ENCODE measurements at places on chromosomes 1 and 21.

GRCh38 chr1:2233997-2234761 is 6.1 kb downstream of the SKI start:
- peak; percentile 52 for DNase-seq

DNA sequence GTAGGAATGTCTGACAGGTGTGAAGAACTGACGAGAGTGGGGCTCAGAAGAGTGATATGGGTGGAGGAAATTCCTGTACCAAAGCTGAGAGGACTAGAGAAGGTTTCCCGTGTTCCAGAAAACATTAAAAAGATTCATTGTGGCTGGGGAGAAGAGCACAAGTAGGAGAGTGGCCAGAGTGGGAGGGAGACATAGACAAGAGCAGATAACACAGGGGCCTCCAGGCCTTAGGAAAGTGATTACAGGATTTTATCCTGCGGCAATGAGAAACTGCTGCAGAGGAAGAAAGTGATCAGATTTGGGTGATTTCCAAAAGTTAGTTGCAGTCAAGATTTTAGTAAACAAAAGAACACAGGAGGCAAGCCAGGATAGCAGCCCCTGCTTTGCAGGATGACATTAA is 7.9 kb downstream of the C8B start:
- DNase-seq: no peak

DNA sequence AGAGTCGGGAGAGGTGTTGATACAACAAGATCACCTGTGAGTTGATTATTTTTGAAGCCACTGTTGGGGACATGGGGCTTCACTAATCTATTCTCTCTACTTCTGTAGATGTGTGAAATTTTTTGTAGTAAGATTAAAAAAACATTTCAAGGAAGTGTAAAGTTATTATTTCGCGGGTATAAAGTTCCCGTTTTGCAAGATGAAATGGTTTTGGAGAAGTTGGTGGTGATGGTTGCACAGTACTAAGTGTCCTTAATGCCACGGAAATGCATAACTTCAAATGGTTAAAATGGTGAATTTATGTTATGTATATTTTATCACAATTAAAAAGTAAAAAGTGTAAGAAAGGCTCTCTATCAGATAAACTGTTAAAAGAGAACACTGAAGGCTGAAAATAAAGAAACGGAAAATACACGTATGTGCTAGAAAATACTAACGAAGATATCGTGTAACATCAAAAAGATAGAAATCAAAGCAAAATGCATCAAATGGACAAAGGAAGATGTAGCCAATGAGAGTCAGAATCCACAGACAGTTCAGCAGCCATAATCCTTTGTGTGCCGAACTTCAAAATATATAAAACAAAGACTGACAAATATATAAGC is 2.9 kb upstream of the ITGB2 start:
- no peak for DNase-seq

GRCh38 chr1:207140536-207140935 is 36.5 kb downstream of the C4BPA start:
- DNase-seq: no peak

DNA sequence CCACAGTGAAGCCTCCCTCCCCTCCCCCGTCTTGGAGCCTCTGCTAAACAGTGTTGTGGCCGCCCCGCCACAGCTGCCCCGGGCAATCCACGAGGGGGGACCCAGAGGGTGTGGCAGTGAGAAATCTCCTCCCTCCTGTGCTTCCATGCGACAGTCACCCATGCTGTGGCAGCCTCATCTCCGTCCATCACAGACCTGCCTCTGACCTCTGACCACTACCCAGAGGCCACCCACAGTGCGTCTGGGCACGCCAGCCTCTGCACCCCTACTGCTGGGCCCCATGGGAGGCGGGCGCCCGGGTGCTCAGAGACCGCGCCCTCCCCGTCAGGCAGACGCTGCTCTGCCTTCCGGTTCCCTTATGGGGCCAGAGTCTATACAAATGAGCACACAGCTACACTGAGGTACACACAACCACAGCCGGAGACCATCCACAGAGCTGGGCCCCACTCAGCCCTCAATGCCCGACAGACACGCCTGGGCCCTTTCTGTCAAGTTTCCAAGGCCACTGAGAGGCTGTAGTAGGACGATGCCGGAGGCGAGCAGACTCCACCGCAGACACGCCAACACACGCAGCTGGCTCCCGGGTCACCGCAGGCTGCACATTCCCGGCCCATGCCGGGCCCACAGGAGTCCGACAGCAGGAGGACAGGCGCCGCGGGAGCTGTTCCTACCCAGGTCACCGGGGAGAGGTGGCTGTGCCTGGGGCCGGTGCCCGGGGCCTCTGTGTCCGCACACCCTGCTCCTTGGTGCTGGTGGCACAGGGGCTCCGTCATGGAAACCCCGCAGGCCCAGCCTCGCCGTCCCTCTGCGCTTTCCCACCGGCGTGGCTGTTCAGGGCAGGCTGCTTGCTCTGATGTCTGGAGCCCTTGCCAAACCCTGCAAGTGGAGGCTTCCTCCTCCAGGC is 23.9 kb upstream of the TMEM52 start:
- DNase-seq: no peak

DNA sequence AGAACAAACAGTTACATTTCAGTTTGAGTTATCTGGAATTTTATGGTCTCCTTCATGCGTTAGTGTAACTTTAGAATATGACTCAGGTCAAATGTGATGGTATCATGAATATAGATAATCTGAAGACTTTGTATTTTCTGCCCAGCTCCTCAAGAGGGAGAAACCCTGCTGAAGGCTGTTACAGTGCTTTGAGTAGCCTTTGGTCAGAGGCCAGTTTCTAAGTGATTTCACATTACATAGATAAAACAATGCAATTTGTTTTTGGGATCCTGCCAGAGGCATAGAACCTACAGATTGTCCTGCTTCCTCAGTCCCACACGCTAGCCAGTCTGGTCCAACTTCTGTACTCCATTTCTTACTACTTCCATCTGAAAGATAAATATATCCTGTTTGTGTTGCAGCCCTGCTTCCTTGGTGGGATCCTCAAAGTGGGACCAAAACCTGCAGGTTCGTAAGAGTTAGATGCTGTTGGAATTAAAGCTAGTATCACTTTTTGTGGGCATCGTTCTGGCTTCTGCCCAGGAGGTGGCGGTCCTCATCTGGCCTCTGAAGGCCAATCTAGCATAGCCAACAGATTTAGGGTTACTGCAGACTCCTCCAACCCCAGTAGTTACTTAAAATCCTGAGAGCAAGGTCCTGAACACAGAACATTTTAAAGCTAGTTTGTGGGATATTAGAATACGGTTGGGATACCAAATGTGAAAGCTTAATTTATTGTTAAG is 645.8 kb upstream of the USP24 start:
- no peak for DNase-seq

- DNase-seq: no peak
Observed at GRCh38 chr1:205531191-205532025, 26.9 kb downstream of the CDK18 start.

GRCh38 chr1:20477348-20478056 is 8.5 kb downstream of the CAMK2N1 start:
- DNase-seq: no peak

DNA sequence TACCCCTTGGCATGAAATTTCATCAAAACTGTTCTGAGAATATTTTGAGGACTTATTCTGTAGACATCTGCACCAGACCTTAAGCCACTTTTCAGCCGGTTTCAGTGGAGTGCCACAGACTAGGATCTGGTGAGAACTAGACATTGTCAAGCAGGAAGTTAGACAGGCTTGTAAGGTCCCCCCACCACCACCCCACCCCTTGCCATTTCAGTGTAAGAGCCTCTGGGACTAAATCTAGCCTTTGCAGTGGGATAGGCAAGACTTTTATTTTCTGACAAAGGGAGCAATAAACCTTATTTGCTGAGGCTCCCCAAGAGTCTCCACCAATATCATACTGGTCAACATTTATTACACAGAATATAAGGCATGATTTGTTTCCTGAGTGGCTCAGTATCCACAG is 77.9 kb upstream of the EXO1 start:
- no peak for DNase-seq

GRCh38 chr1:90706437-90707362 is 10.4 kb downstream of the BARHL2 start:
- no peak for DNase-seq

GRCh38 chr1:12851779-12852178 is 3.3 kb upstream of the HNRNPCL1 start:
- DNase-seq: no peak

GRCh38 chr1:231554969-231555368 is 26.5 kb downstream of the TSNAX start:
- no peak for DNase-seq

GRCh38 chr21:34824314-34824713 is 155.5 kb downstream of the CLIC6 start:
- no peak for DNase-seq

DNA sequence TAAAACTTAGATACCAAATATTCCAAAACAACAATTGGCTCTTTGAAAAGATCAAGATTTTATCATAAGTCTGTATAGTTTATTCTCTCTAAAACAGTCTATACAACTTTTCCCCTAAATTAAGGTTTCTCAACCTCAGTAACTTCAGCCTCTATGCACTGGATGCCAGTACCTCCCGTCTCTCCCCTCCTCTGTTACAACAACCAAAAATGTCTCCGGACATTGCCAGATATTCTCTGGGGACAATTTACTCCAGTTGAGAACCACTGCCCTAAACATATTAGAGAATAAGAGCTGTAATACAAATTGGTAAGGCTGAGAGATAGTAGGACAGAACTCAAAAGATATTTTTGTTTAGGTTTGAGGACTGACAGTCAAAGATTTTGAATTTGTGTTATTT is 71.6 kb downstream of the TMEM200B start:
- no peak for DNase-seq

DNA sequence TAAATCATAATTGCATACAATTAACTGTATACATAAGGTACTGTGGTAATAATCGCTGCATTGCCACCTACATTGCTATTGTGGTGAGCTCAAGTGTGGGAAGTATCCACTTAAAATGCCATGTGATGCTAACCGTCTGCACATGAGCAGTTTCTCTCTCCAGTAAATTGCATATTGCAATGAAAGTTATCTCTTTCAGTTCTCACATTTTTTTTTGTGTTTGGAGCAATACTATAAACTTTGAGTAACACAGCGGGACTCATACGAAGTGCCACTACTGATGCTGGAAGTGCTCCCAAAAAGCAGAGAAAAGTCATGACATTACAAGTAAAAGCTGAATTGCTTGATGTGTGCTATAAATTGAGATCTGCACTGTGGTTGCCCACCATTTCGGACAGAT is 38.5 kb downstream of the DISC1 start:
- no peak for DNase-seq

DNA sequence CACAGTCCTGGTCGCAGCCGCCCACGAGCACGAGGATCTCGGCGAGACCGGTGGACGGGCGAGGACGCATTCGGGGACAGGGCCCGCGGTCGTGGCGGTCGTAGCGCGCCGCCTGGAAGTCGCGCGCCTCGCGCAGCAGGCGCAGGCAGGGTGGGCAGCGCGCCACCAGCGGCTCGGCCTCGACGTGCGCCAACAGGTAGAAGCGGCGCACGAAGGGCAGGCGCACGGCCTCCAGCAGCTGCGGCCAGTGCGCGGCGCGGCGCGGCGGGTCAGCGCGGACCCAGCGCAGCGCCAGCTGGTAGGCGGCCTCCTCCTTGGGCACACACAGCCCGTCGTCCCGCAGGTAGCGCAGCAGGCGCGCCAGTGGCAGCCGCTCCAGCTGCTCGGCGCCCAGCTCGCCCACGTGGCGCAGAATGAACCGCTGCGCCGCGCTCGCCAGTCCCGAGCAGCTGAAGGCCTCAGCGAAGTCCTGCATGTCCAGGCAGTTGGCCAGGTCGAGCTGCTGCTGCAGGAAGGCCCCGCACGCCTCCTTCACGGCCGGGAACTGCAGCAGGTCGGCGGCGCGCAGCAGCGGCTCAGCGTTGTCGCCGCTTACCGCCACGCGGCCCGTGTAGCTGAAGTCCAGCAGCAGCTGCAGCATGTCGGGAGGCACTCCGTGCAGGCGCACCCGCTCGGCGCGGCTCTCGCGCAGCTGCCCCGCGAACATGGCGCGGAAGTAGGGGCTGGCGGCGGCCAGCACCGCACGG is 573 bp downstream of the KLHL21 start:
- no peak for DNase-seq

DNA sequence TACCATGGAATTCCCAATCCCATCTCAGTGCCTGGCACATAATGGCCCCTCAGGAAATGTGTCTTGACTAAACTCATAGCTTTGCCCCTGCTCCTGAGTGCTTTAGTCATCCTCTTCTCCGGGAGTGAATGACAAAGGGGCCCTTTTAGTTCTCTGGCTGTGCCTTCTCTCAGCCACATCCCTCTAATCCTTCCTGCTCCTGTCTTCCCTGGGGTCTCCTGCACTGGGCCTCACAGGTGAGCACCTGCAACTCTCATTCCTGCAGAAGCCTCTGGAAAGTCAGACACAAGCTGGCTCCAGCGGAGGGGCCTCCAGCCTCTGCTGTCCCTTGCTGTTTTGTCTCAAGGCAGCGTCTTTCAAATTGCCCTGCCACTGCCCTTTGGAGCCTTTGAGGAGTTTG is 14.0 kb upstream of the ETV3L start:
- no peak for DNase-seq

DNA sequence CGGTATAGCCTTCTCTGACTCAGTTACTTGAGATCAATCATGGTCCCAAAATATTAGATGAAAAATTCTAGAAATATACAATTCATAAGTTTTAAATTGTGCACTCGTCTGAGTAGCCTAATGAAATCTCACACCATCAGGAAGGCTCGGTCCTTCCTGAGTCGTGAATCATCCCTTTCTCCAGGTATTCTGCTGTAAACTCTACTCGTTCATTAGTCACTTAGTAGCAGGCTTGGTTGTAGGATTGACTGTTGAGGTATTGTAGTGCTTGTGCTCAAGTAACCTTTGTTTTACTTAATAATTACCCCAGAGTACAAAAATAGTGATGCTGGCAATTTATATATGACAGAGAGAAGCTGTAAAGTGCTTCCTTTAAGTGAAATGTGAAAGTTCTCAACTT is 238.7 kb downstream of the OLFM3 start:
- no peak for DNase-seq

GRCh38 chr1:155729031-155729898 is 40.4 kb downstream of the DAP3 start:
- no peak for DNase-seq

GRCh38 chr1:201648907-201649721 is 110.2 kb downstream of the NAV1 start:
- no peak for DNase-seq

DNA sequence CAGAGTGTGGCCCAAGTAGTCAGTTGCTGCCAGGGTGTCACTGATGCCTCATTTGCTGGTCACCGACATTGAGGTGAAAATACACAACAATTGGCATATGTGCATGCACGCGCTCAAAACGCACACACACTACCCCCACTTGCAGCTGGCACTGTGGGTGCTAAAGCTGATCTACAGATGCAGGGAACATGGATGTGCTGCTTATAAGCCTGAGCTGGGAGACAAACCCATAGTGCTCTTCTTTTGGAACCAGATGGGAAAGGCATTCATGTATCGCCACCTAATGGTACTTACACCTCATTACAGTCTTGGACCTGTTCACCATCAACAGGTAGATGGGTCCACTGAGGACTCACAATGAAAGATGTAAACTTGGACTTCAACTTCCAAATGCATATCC is 70.3 kb upstream of the CAMK1G start:
- DNase-seq: no peak

- DNase-seq: no peak
Observed at GRCh38 chr1:220925707-220926106, 46.5 kb downstream of the HLX start.

Measured in T1000 (cell line).